ENCODE measurements at places on chromosomes 6 and 20.

DNA sequence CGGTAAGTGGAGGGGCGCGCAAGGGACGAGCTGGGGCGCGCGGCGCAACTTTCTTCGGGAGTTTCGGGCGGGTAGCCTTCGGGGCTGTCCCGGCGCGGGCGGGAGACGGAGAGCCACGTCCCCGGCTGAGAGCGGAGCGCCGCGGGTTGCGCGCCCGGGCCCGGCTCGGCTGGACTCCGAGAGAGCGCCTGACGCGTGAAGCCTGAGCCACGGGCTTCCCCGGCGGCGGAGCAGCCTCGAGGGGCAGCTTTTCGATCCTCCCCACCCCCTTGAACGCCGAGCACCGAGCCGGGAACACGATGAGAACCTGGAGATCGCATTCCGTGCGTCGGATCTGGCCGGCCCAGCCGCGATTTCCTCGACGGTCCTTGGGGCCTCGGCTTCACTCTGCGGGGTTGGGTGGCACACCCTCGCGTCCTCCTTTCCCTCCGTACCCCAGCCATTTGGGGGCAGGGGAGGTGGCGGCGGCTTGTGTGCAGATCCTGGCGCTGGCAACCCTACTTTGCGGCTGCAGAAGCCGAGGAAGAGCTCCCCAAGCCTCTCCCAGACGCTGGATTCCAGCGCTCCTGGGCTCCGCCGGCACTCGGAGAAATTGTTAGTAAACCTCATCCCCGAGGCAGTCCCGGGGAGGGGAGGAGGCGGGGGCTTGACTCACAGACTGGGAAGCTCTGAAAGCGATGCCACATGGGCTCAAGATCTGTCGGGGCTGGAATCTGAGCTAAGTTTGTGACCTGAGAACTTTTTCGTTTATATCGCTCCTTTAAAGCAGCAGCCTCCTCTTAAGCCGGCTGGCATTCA is 572 bp downstream of the DSE start:
- DNase-seq = peak; percentile 58

DNA sequence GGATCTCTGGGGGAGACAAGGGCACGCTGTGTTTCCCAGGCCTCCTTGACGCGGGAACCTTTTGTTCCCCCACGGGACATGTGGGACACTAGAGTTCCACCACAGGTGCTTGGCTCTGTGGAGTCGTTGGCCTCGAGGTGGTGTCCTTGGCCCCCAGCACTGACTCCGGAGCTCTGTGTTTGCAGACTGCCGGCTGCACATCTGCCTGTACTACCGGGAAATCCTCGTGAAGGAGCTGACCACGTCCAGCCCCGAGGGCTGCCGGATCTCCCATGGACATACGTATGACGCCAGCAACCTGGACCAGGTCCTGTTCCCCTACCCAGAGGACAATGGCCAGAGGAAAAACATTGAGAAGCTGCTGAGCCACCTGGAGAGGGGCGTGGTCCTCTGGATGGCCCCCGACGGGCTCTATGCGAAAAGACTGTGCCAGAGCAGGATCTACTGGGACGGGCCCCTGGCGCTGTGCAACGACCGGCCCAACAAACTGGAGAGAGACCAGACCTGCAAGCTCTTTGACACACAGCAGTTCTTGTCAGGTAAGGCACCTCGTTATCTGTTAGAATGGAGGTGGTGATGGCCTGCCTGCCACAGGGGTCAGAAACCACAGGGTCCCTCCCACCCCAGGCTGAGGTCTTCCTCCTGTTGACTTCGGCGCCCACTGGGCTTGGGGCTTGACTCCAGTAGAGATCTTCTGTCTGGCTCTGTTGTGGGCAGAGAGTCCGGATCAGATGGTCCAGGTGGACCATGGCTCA is 9.9 kb downstream of the IRF4 start:
- DNase-seq = no peak

- no peak for DNase-seq
Measured at GRCh38 chr20:54293526-54293925, 85.6 kb downstream of the PFDN4 start.

DNA sequence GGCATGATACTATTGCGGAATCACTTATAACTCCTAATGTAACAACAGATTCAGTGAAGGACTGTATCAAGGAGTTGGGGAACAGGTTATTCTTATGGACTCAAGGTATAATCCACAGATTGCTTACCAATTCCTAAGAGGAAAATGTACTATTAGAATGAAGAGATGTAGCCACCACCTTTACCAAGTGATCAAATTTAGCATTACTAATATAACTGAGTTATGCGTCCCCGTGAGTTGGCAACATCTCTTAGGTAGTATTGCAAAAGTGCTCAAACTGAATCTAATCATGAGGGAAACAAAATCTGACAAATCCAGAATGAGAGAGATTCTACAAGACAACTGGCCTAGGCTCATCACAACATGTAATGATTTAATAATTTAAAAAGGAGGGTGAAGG is 777 bp upstream of the SNRNP48 start:
- DNase-seq = no peak

GRCh38 chr20:51091406-51092195 is 68.7 kb upstream of the KCNG1 start:
- no peak for DNase-seq

GRCh38 chr6:125670568-125670967 is 78.9 kb upstream of the HEY2 start:
- no peak for DNase-seq

DNA sequence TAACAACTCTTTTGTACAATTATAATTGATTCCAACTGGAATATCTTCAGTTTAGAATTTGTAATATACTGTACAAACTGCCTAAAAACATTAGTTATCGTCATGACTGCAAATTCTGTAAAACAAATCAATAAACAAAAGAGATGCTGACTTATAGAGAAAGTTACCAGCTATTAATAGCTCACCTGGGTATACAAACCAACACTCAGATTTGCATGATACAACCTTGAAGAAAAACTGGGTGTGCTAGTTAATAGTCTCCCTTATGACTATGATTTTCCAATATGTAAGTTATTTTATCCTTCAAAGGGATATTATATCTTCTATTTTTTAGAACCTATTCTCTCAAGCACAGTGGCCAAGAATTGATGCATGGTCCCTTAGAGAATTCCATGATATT is 698.5 kb downstream of the FRK start:
- no peak for DNase-seq

All from colonic mucosa (tissue), 4 donors.